A549 treated with DMSO at 1 μM for 4 hours (cell line): ENCODE measurements at places on chromosomes 5 and 9. TPM values are rescaled to one million over a fixed set of nuclear protein-coding genes. Genes with fewer than 3 reads are reported as not detected.

The AQP7 gene
- total RNA-seq = 0.21 to 0.43 TPM (median 0.32 TPM) in 5 replicates

The PKN3 gene
- total RNA-seq = 13.6 to 18.9 TPM (median 15.3 TPM) in 5 replicates

The FSTL4 gene
- total RNA-seq = 2.0 to 5.1 TPM (median 3.9 TPM) in 5 replicates

The TLR4 gene
- 0.08 to 0.13 TPM (median 0.09 TPM) in 5 replicates for total RNA-seq

The GRIN3A gene
- total RNA-seq = not detected in 5 replicates

The NTRK2 gene
- 0.01 to 0.03 TPM (median 0.03 TPM) in 5 replicates for total RNA-seq

The FOXD4 gene
- total RNA-seq = 0.27 to 0.58 TPM (median 0.47 TPM) in 5 replicates

The TAF11L8 gene
- total RNA-seq = not detected in 5 replicates

The CDC25C gene
- 10.6 to 12.8 TPM (median 12.2 TPM) in 5 replicates for total RNA-seq

The GARIN3 gene
- not detected in 5 replicates for total RNA-seq

The SPINK1 gene
- 0.37 to 1.4 TPM (median 0.92 TPM) in 5 replicates for total RNA-seq

The SPINK4 gene
- total RNA-seq = 0.40 TPM in 1 of 5 replicates, not detected in the others

The RMI1 gene
- 10.5 to 15.2 TPM (median 12.5 TPM) in 5 replicates for total RNA-seq

The BBLN gene
- 35.7 to 64.3 TPM (median 54.3 TPM) in 5 replicates for total RNA-seq

The PRR16 gene
- total RNA-seq = 0.12 TPM in 1 of 5 replicates, not detected in the others

The MRPL22 gene
- 47.3 to 63.0 TPM (median 60.1 TPM) in 5 replicates for total RNA-seq
